ENCODE measurements at places on chromosomes 3 and 15.

DNA sequence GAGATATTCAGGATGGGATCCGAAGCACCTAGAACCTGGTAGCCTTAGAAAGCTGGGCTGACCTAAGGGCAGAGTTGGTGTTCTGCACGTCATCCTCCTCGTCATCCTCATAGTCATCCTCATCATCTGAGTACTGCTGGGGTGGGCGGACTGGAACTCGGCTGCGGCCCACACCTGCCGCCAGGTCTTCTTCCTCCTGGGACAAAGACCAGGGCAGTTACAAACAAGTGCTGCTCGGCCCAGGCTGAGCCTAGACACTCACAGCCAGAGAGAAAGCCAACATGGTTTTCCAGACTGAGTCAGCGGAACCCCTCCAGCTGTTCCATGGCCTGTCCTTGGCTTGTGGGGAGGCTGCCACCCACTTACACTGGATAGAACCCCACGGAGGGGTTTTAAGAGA lies 40.5 kb downstream of the SEMA3G start:
- DNase-seq: no peak

GRCh38 chr15:93719921-93720351 lies 511.4 kb upstream of the MCTP2 start:
- DNase-seq: no peak

DNA sequence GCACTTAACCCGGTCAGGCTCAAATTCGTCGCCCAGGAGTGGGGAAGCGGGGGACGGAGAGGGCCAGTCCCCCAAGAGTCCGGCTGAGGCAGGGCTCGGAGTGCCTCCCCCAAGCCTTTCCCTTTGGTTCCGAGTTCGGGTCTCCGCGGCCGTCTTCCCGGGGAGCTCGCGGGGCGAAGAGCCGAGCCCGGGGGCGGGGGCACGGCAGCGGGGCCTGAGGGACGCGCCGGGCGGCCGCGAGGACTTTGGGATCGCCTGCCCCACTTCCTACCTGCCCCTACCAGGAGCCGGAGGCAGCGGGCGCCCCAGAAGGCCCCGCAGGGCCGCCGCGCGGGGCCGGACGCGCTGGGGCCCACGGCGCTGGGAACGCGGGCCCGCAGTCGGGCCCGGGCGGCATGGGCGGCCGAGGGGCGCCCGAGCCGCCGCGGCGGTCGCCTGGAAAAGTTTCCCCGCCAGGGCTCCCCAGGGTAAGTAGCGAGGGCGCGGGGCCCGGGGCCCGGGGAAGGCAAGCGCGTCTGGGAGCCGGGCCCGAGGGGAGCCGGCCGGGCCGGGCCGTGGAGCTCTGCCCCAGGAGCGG lies 2.8 kb downstream of the FURIN start:
- peak; percentile 17 for DNase-seq

- DNase-seq: no peak
These were observed 189.2 kb downstream of the ECT2 start for GRCh38 chr3:172939651-172940293.

DNA sequence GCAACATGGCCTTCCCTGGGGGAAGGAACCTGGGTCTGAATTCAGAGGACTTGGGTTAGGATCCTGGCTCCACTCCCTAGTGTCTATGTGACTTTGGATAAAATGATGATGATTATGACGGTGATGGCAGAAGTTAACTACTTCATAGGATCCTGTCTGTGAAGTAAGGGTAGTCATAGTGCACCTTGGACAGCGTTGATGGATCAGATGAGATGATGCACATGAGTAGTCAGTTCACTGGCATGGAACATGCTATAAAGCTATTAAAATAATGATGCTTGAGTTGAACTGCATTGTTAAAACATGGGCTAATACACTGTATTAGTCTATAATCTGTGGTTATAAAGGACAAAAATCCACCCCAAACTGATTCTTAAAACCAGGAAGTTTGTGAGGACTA lies 62.0 kb downstream of the EEFSEC start:
- DNase-seq: no peak

Measured in activated T-cell treated with anti-CD3 and anti-CD28 coated beads for 1 hour (primary cell).